Effector CD4-positive, alpha-beta T cell (primary cell): ENCODE measurements at places on chromosomes 4 and X.

GRCh38 chr4:167111622-167112021 is 122.7 kb downstream of the SPOCK3 start:
- DNase-seq: no peak

DNA sequence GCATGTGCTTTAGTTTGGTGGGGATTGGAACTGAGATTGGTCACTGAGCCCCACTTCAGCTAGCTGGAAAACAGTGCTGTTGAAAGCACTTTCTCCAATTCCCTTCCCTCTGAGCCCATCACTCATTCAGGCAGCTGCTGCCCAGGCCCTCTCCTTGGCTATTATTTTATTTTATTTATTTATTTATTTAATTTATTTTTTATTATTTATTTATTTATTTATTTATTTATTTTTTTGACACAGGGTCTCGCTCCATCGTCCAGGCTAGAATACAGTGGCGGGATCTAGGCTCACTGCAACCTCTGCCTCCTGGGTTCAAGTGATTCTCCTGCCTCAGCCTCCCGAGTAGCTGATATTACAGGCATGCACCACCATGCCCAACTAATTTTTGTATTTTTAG is 51.8 kb upstream of the RBPJ start:
- DNase-seq: no peak

- DNase-seq: no peak
Observed at GRCh38 chrX:96906741-96907140, 23.0 kb downstream of the RPA4 start.

GRCh38 chrX:22392133-22392948 is 119.6 kb downstream of the CBLL2 start:
- DNase-seq: no peak

- peak; percentile 44 for DNase-seq
Observed at GRCh38 chr4:108118505-108118904, 50.2 kb downstream of the LEF1 start.

- no peak for DNase-seq
Observed at GRCh38 chr4:178165951-178166308, 723.7 kb upstream of the AGA start.

- no peak for DNase-seq
Observed at GRCh38 chrX:101163166-101163565, 56.4 kb upstream of the DRP2 start.

GRCh38 chr4:131159261-131159660 is 1989.8 kb upstream of the PCDH10 start:
- no peak for DNase-seq

- no peak for DNase-seq
Observed at GRCh38 chr4:103100691-103101090, 1.1 kb upstream of the BDH2 start.

DNA sequence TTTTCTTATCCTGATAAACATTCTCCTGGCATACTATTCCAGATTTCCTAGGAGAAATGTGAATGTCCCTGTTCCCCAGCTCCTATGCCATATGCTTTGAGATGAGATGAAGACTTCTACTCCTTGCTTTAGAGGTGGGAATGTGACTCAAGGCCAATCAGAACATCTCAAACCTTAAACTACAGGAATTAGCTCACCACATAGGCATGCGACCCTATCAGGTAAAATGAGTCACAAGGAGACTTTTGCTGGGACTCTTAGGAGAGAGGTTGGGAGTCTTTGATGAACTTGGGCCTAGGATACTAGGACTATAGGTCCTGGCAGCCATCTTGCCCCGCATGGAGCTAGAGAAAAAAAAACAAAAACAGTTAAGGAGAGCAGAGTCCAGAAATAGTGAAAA is 5.8 kb upstream of the USO1 start:
- DNase-seq: no peak

- DNase-seq: no peak
Observed at GRCh38 chr4:37188100-37188499, 56.4 kb upstream of the NWD2 start.

GRCh38 chr4:149426461-149426860 is 389.2 kb downstream of the IQCM start:
- DNase-seq: no peak

DNA sequence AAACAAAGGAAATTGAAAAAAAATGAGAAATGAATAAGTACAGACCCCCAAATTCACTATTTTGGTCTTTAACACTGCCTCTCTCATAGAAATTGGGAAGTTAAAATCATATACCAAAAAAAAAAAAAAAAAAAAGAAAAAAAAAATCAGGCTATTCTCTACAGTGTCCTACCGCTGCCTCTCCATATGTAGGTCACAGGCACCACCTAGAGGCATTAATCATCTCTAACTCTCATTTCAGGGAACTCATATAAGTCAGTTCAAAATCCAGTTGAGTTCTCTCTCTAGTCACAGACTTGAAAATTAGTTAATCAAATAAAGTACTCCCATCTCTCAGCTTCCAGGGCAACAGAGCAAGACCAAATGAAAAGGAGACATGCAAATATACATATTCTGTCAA is 47.9 kb downstream of the COX18 start:
- DNase-seq: no peak

- no peak for DNase-seq
Observed at GRCh38 chr4:121597346-121597934, 99.3 kb downstream of the ANXA5 start.

- no peak for DNase-seq
Observed at GRCh38 chrX:111728096-111728495, 47.1 kb downstream of the ALG13 start.

DNA sequence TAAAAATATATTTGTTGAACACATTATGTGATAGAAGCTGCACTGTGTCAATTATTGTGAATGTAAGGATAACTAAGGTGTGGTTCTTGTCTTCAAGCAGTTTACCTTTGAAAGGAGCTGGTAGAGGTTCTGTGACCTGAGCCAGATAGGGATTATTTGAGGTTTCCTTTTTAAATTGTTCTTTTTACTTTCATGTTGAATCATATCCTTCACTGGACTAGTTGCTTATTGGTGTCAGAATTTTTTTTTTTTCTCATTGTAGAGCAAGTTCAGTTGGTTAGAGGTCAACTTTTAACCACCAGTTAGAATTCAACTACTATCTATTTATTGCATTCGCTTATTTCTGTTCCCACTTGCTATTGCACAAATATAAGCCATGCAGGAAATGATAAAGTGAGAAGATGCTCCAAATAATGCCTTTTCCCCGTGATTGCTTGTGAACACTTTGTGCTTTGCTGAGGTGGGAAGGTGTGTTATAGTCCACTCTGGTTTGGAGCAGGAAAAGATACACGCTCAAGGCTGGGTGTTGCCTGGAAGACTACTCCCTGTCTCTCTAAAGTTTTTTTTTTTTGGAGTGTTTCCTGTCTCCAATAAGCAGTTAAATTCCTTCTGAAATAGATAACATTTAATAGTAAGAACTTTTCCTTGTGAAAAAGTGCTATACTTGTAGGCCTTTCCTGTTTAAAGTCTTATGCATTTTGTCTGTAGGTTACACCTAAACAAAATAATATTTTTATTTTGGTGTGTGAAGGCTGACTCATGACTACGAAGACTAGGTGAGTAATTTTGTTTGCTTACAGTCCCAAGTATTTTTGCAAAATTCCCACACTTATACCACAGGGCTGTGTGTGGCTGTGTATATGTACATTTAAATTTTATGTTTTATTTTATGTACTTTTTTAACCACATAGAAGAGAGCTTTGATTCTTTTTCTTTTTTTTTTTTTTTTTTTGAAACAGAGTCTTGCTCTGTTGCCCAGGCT is 83.8 kb upstream of the LCORL start:
- DNase-seq: no peak

GRCh38 chrX:70029863-70030262 is 19.9 kb downstream of the AWAT2 start:
- no peak for DNase-seq

DNA sequence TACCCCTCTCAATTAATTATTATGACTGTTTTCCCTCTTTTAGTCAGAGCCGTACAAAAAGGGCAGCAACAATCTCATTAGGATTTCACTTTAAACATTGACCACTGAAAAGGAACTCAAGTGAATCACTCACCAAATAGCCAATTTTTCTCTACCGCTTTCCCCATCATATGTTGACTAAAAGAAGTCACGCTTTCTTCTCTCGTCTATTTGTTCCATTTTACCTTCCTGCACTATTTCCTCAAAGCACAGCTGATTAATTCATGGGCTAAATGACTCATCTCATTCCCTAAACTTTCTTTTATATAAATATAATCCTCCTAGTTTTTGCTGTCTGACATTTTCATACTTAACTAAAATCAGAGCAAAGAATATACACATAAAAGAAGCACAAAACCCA is 8.2 kb downstream of the MID1 start:
- no peak for DNase-seq

DNA sequence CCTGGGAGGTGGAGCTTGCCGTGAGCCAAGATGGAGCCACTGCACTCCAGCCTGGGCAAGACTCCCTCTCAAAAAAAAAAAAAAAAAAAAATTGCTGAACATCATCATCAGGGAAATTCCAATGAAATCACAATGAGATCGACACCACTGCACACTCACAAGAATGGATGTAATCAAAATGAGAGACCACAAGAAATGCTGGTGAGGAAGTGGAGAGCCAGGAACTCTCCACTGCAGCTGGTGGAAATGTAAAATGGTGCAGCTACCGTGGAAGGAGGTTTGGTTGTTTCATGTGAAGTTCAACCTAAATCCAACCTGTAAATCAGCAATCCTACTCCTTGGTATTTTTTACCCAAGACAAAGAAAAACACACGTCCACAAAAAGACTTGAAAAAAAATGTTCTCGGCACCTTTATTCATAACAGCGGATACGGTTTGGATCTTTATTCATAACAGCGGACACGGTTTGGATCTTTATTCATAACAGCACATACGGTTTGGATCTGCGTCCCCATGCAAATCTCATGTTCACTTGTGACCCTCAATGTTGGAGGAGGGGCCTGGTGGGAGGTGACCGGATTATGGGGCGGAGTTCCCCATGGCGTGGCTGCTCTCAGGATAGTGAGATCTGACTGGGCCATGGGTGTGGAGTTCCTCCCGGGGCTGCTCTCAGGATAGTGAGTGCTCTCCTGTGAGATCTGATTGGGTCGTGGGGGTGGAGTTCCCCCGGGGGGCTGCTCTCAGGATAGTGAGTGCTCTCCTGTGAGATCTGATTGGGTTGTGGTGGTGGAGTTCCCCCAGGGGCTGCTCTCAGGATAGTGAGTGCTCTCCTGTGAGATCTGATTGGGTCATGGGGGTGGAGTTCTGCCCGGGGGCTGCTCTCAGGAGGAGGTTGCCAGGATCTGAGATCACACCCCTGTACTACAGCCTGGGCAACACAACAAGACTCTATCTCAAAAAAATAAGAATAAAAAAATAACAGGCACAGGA is 7.7 kb downstream of the GAK start:
- no peak for DNase-seq

GRCh38 chrX:153651540-153652079 is 4.6 kb downstream of the DUSP9 start:
- DNase-seq: no peak

- DNase-seq: no peak
Observed at GRCh38 chr4:133316909-133317308, 167.8 kb downstream of the PCDH10 start.

GRCh38 chr4:104728380-104729122 is 233.9 kb upstream of the CXXC4 start:
- DNase-seq: no peak

DNA sequence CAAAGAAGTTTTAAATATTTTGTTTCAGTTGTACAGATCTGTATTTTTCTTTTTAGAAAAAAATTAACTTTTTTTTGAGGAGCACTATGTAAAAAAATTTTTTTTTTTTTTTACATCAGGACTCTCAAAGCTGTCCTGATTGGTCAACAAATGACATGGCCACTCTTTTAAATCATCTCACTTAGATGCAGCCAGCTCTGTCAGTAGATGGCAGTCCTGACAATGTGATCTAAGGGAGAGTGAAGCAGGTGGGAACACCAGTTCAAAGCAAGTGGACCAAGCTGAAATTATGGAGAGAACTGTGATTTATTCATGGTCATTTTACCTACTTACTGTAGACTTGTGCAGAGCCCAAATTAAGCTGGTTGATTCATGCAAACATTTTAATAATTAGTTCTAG is 174.7 kb upstream of the GPRIN3 start:
- DNase-seq: no peak

DNA sequence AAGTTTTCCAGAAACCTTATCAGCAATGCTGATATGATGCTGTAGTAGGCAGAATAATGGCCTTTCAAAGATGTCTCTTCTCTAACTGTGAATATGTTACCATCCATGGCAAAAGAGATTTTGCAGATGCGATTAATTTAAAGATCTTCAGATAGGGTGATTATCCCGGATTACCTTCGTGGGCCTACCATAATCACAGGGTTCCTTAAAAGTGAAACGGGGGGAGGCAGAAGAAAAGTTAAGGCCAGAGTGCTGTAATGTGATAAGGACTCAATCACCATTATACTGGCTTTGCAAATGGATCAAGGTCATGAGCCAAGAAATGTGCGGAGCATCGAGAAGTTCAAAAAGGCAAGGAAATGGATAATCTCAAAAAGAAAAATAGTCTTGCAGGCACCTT is 459.6 kb downstream of the CCSER1 start:
- no peak for DNase-seq

DNA sequence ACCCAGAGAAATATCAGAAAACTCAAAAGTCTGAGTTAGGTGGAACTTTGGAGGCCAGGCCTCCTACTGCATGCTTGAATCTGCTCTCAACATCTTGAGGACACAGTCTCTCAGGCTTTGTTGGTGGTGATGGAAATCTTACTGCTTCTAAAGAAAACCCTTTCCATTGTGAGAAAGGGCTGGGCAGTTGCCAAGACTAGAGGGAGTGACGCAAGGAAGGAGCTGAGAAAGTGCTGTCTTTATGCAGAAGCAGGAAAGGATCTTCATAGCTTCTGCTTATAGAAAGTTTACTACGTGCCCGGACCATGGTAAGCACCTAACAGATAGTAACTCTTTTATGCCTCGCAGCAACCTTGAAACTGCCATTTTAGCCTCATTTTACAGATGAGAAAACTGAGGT is 2.4 kb upstream of the CRMP1 start:
- no peak for DNase-seq

DNA sequence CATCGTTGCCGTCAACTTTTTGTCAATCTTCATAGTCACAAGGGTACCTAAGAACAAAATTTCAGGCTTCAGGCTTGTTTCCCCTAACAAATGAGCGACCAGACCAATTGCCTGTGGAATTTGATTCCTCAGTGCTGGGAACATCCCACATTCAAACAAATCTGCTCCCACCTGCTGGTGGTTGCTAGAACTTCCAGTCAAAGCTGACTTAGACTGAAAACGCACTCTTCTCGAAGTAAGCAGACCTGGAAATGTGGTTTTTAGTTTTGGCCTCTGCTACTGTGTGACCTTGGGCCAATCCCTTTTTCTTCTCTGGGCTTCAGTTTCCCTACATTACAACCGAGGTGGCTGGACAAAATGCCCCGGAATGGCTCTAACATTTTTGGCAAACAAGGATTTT is 1.8 kb upstream of the GABRQ start:
- DNase-seq: no peak

- DNase-seq: no peak
Observed at GRCh38 chr4:105605493-105605892, 53.1 kb downstream of the ARHGEF38 start.

GRCh38 chr4:89021062-89021461 is 35.9 kb downstream of the FAM13A start:
- DNase-seq: no peak
